ENCODE measurements at places on chromosomes 16 and 17.

DNA sequence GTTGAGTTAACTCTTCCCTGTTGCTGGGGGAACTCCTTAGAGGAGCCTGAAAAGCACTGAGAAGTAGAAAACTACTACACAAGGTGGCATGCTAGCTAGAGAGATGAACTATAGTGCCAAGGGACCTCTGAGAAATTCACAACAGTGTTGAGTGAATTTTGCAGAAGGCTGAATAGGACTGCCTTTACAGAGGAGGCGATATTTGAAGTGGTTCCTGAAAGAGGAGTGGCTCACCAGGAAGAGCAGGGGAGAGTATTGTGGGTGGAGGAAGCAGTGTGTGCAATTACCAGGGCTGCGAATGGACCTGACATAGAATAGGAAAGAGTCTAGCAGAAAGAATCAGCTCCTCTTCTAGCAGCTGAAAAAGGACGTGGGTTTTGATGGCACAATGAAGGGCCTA lies 66.4 kb downstream of the CDK5R1 start:
- no peak for DNase-seq

GRCh38 chr16:24349320-24349719 lies 93.2 kb downstream of the CACNG3 start:
- no peak for DNase-seq

GRCh38 chr16:48608452-48608851 lies 1.5 kb downstream of the N4BP1 start:
- DNase-seq: no peak

- DNase-seq: no peak
These were observed 130.6 kb downstream of the MYO1D start for GRCh38 chr17:32746280-32746679.

DNA sequence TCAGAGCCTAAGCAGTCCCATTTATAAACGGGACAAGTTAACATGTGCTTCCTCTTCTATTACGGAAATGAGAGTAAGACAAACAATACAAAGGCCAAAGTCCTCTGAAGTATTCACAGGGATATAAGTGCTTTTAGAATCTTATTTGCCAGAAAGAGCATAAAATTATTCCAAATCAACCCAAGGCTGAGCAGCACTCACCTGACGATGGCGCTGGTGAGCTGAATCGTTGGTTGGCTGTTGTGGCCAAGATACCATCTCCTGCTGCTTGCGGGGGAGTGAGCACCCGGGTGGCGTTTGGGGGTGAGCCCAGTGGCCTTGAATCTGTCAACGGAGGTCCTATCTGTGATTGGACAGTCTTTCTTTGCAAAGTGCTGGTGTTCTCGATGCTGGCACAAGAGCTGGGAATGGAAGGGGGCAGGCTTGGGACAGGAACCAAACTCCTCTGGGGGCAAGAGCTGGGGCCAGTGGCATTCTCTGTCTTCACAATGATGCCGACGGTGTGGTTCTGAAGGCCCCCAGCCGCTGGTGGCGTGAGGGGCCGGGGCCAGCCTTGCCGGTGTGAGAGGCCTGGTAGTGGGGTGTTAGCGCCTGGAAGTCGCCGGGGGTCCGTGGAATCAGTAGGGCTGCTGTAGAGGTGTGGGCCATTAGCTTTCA lies 9.5 kb upstream of the DHRS13 start:
- DNase-seq: no peak

GRCh38 chr16:70635336-70636016 lies 10.9 kb upstream of the IL34 start:
- DNase-seq: no peak

DNA sequence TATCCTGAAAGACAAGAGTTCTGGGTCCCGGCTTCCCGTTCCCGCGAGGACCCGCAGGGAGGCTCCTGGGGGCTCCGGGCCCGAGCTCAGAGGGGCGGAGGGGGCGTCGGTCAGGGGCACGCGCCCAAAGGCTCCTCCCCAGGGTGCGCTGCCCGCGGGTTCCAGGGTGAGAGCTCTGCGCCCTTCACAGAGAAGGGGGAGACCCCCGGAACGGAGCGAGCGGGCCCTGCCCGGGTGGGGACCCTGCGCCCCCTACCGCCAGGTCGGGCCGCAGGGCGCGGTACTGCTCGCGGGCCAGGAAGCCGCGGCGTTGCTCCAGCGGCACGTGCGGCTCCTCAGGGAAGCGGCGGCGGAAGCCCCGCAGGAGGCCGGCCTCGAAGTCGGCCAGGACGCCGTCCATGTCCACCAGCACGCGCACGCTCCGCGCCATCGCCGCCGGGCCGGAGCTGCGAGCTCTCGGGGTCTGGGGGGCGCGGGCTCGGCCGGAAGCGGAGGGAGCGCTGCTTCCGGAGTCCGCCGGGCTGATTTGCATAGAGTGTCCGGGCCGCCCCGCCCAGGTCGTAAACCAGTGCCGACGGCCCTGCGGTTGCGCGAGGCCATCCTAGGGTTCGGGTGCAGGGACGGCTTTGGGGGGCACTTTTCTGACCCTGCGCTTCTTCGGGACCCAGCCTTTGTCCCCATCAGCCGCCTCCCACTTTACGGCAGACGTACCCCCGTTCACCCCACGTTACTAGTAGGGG lies at the start of gene NT5C:
Gene NT5C (minus strand): TSS at position 465 of the 740 bp plus-strand sequence. CDS start 35 bp downstream, at position 430.
- peak; percentile 26 for DNase-seq

GRCh38 chr17:8499171-8499570 lies 63.5 kb downstream of the NDEL1 start:
- no peak for DNase-seq

DNA sequence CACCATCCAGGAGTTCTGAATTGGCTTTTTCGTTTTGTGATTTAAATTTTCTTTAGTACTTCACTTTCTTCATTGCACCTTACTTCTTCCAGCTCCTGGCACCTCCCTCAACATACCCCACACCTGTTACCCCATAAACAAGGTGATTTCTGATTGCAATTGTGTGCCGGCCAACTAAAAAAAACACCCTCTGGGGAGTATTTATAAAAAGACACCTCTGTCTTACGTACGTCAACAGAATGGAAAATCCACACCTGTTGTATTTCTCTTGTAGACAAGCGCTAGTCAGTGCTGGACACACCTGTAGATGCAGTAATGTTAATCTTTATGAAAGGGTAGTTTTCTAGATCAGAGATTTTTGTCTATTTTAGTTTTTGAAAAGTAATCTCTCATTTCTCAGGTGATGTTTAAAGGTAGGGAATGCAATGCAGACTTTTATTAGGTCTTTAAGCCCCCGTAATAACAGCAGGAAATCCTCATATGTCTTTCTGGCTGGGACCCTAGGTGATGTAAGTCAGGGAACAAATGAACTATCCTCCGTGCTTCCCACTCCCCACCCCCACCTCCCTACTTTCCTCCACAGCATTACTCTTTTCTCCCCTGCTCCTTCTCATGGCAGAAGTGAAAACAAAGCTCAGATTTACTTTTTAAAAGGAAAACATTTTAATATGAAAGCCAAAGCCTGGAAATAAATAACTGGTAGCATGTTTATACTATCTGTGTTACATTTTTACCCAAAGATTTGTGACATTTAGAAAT lies 4.2 kb downstream of the MSI2 start:
- DNase-seq: no peak

DNA sequence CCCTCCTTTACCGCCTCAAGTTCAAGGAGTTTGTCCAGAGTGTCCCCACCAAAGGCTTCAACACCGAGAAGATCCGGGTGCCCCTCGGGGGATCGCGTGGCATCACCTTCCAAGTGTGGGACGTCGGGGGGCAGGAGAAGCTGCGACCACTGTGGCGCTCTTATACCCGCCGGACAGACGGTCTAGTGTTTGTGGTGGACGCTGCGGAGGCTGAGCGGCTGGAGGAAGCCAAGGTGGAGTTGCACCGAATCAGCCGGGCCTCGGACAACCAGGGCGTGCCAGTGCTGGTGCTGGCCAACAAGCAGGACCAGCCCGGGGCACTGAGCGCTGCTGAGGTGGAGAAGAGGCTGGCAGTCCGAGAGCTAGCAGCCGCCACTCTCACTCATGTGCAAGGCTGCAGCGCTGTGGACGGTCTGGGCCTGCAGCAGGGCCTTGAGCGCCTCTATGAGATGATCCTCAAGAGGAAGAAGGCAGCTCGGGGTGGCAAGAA lies 1.1 kb downstream of the ARL4D start:
- DNase-seq: no peak

GRCh38 chr17:44688675-44689476 lies 700 bp downstream of the CCDC43 start:
- DNase-seq: no peak
